LNCaP clone FGC (cell line): ENCODE measurements at places on chromosomes 6 and 20.

GRCh38 chr6:52087498-52087999 is at the start of gene PKHD1:
TSS of gene PKHD1 (minus strand) at chr6:52087613. CDS start at chr6:52084933, 2,680 bp downstream.
- DNase-seq, result no peak

GRCh38 chr6:132853059-132853458 is 38.7 kb downstream of the RPS12 start:
- no peak for DNase-seq

- peak; percentile 56 for DNase-seq
Measured at GRCh38 chr6:35230498-35230897, 16.7 kb downstream of the SCUBE3 start.

GRCh38 chr6:91608428-91608827 is 1021.6 kb upstream of the MAP3K7 start:
- DNase-seq, result no peak

- no peak for DNase-seq
Measured at GRCh38 chr6:53495506-53496499, 49.1 kb downstream of the GCLC start.

- DNase-seq, result no peak
Measured at GRCh38 chr20:23132293-23132929, 46.3 kb upstream of the CD93 start.

DNA sequence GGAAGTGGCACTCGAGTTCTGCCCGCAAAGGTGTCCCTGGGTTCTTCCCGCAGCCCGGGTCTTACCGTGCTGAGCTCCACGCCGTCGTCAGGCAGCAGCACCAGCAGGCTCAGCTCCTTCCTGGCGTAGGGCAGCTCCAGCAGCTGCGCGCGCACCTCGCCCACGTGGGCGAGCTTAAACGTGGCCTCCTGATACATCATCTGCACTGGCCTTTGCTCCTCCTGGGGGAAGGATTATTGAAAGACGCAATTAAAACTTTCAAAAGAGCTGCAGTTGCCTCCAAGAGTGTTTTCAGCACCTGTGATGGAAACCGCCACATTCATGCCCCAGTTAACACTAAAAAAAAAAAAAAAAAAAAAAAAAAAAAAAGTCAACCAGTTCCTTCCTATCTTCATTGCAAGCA is 11.3 kb downstream of the SERPINB9 start:
- DNase-seq, result no peak

- DNase-seq, result no peak
Measured at GRCh38 chr20:49479785-49480184, 2.7 kb downstream of the KCNB1 start.

GRCh38 chr6:134467620-134468019 is 149.7 kb upstream of the SGK1 start:
- DNase-seq, result no peak

- DNase-seq, result no peak
Measured at GRCh38 chr6:33862536-33862935, 58.7 kb upstream of the MLN start.

GRCh38 chr20:47252879-47253307 is 103.6 kb downstream of the ZMYND8 start:
- DNase-seq, result peak; percentile 98

- DNase-seq, result no peak
Measured at GRCh38 chr6:42084889-42085288, 34.6 kb downstream of the TAF8 start.

DNA sequence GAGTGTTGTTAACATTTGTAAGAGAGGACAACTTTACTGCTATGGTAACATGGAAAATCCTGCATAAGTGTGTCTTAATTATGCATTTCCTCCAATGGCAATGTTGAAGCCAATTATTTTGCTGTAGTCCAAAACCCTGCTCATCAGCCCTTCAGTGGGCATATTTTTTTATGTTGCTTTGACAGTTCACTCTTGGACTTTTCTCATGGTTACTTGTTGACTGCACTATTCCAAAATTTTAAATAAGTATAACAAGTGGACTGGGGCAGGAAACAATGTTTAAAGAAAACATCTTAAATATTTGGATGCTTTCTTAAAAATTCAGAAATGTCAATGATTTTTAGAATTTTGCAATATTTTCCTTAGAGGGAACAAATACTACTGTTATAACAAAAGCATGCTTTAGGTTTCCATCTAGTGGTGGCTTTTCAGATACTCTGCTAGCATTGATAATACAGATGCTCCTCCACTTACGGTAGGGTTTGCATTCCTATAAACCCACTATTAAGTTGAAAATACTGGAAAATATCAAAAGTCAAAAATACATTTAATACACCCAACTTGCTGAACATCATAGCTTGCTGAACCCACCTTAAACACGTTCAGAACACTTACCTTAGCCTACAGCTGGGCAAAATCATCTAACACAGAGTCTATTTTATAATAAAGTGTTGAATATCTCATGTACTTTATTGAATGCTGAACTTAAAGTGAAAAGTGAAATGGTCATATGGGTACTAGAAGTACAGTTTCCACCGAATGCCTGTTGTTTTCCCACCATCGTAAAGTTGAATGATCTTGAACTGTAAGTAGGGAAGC is 86.4 kb downstream of the ADGRG6 start:
- no peak for DNase-seq

GRCh38 chr20:35776513-35777101 is 4.8 kb downstream of the PHF20 start:
- peak; percentile 98 for DNase-seq

- no peak for DNase-seq
Measured at GRCh38 chr6:105869835-105870440, 216.2 kb upstream of the PRDM1 start.

DNA sequence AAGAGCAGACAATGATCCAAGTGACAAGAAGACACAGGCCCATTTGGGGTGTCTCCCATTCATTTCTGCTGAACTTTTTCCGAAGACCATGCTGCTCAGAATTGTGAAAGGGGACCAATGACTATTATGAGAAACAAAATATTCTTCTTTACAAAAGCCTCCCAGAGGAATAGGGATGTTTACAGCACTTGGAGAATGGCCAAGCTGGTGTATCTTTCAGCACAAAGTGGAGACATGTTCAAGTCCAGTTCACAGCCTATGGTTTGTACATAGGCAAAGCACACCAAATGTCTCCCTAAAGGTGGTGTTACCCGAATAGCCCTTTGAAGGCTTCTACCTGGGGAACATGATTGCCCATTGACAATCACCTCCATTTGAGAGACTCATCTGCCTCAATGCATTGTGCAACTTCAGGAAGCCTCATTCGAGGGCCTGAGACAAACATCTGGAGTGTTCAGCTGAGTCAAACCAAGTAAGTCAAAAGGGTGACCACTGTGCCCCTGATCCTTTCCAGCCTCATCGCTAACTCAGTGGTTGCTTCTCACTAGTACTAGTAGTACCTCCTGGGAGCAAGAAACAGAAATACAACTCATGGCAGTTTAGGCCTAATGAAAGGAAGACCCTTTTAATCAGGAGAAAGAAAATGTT is 451.0 kb upstream of the MARCKS start:
- no peak for DNase-seq

DNA sequence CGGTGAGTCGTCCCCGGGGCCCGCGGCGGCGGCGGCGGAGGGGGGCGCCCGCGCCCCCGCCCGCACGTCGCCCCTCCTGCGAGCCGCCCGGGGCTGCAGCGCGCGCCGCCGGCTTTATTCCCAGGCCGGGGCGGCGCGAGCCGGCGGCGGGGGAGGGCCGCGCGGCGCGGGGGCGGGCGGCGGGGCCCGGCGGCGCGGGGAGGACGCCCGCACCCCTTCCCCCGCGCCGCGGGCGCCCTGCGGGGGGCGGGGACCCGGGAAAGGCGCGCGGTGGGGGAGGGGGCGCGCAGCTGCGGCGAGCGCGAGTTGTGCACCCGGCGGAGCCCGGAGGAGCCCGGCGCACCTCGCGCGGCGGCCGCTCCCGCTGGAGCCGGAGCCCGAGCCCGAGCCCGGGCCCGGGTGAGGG is 646 bp downstream of the HMGA1 start:
- no peak for DNase-seq

- peak; percentile 23 for DNase-seq
Measured at GRCh38 chr20:16472045-16472872, 101.0 kb downstream of the KIF16B start.

DNA sequence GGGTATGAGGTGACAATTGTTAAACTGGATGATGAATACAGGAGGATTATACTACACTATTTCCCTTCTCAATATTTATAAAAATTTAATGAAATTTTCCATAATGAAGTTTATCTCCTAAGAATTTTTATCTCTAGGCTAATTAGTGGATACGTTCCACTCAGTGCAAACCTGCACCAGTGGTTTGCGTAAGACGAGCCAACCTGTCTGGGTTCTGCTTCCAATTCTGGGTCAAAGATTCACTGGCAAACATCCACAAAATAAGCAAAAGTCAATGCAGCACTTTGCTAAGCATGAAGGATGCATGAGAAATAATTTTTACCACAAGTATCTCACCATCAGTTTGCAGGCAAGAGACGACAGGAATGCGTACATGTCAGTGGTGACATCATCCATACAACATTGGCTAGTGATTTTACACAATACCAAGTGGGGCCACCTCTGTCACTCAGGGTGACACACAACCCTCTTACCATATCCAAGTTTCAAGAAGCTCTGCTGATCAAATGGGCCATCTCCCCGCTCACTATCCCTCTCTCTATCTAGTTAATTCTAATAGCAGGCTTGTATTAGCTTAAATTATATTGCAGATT is 51.7 kb downstream of the FAM50B start:
- DNase-seq, result no peak

DNA sequence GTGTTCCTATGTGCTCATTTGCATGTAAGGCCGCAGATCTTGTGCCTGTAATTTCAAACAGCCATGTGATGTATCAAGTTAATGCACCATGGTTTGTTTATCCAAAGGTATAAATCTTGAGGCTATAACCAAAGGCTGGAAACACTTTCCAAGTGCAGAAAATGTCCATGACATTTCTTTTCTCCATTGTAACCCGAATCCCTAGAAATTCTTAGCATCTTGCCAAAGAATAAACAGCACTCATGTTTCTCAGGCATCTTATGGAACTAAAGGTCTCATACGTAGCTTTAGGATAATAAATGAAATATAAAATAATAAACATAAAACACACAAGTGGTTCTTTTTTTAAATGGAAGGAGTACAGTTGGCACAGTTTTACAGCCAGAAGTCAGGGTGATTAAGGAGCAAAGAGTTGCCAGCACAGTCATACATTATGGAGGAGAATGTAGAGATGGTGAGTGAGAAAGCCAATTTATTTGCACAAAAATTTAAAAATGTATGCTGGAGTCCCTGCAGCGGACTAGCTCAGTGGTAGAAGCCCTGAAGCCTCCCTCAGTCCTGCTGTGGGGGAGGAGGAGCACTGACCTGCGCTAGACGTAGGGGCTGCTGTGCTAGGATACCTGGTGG is 18.0 kb downstream of the CDH26 start:
- DNase-seq, result no peak

- DNase-seq, result no peak
Measured at GRCh38 chr20:47453167-47453782, 48.4 kb upstream of the NCOA3 start.

- DNase-seq, result no peak
Measured at GRCh38 chr6:133594652-133595110, 294.2 kb upstream of the TCF21 start.

DNA sequence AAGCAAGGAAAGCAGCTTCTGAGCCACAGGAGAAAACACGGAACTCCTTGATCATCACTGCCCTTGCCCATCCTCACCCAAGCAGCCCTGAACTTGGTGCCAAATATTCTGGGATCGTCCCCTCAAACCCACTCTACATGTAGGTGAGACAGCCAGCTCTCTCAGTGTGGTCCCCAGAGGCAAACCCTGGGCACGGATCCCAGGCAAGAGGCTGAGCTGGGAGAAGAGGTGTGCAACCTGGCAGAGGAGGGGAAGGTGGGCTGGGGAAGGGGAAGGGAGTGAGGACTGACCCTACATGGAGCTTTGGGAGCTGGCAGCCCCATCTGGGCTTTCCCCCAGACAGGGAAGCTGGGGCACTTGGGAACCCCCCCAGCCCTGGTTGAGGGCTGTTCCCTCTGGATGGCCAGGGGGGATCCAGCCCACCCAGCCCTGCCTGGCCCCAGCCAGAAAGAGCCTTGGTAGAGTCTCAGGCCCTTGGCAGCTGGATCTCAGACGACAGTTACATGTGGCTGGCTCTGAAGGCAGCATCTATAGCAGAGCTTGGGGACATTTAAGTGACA is 186.2 kb upstream of the CST7 start:
- no peak for DNase-seq

- DNase-seq, result no peak
Measured at GRCh38 chr20:34892671-34893070, 16.3 kb downstream of the ACSS2 start.

DNA sequence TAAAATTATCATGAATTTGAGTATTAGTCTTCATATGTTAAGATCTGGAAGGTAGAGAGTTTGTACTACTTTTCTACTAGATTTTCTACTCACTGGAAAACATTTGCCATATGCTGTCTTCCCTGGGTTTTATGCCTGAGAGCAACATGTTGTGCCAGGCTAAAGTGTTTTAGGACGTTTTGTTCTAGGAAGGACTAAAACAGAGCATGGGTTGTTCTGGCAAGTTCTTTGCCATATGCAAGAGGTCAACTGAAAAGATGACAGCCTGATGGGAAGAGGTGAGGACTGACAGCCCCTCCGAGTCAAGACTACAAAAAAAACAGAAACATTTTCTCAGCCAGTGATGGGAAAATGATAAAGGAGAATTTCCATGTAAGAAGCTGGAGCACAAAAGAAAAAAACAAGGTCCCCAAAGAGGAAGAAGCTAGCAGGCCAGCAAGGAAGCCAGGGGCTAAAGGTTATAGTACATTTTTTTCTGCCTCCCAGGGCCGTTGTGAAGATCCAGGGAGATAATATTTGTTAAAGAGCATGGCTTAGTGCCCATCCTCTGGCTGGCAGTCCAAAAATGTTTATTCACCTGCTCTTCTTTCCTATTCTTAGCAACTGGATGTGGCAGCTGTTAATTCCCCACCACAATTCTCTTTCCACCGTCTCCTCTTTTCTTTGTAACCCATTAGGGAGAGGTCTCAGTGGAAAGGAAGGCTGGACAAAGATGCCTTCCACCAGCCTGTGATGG is 7.8 kb downstream of the SCGN start:
- peak; percentile 81 for DNase-seq

GRCh38 chr6:163733061-163733460 is 318.5 kb downstream of the QKI start:
- DNase-seq, result no peak

GRCh38 chr6:82957171-82957867 is 108.3 kb downstream of the UBE3D start:
- no peak for DNase-seq

DNA sequence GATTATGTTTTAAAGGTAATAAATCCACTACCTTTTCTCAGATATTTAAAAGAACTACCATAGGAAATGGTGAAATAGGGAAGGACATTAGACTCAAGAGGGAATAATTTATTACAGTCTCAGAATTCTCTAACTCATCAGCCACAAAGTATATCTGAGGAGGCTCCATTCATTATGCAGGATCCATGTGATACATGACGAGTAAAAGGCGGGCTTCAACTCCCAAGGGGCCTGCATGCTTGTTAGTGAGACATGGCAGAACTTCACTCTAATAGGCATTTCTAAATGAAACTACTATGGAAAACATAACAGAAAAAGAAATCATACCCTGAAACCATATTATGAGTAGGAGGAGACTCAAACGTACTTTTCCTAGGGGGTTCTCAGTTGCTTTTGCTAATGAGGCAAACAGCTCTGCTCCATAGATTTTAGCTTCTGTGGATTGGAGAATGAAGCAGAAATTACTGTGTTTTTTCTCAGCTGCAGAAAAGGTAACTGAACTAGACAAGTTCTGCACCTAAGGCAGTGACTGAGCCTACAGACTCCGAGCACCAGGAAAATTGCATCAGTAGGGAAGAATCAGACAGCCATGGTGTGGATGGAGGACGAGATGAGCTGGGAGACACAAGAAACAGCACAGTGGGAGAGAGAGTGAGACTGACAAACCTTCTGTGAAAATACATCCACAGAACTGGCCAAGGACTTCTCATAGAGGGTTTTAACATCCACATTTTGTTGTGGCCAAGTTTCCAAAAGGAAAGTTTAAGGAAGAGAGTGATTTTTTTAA is 254.6 kb upstream of the PRDM1 start:
- DNase-seq, result no peak
